ENCODE measurements at places on chromosomes 5 and 9.

GRCh38 chr5:80408484-80409366, 861 bp downstream of the ZFYVE16 start:
- DNase-seq, result no peak

- DNase-seq, result no peak
Observed at GRCh38 chr9:89022001-89022759, 30.9 kb downstream of the S1PR3 start.

- no peak for DNase-seq
Observed at GRCh38 chr9:112020680-112021596, 124.3 kb downstream of the UGCG start.

DNA sequence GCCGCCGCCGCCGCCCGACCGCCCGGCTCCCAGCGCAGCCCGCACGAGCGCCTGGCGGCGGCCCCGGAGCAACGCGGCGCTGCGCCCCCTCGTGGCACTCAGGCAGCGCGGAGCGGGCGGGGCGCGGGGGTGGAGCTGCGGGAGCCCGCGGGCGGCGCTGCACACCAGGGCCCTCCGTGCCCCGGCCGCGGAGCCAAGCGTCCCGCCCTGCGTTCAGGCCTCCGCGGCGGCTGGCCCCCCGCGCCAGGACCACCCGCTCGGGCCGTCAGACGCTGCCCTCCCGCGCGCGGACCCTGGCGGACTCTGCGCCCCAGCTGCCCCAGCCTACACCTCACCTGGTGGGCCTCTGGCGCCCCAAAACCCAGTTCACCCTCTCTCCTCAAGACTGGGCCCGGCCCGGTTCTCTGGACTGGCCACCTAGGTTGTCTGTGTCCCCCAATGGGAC, at the start of gene RASGEF1C:
TSS of gene RASGEF1C (minus strand) at position 75 of the 445 bp plus-strand sequence. CDS start 71,159 bp downstream, outside the sequence.
- DNase-seq, result peak; percentile 11

DNA sequence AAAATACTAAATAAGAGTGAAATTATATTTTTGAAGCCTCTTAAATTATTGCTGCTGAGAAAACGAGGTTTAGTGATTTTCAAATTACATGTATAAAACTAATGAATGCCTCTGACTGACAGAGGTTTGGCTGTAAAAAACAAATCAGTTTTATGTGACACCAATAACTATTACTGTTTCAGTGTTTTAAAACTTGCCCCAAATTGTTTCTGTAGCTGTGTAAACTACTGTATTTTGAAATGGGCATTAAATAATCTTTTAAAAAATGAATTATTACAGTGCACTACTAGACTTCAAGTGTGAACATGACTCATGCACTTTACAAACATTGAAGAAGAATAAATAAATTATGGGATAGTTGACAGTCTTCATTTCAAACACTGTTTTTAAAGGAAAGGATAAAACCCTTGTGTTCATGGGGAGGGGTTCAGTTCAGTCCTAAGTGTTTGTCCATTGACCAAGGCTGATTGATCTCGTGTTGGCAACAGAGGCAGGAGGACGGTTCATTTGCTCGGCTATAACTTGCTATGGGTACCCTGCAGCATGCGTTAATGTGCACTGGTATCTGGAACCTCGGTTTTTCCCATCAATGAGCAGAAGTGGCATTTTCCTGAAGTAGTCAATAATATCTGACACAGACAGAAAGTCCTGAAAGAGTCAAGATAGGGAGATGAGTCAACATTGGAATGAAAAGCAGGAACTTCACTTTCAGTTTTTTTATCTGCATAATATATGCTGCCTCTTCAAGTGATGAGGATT, 15.6 kb downstream of the C5orf58 start:
- no peak for DNase-seq

DNA sequence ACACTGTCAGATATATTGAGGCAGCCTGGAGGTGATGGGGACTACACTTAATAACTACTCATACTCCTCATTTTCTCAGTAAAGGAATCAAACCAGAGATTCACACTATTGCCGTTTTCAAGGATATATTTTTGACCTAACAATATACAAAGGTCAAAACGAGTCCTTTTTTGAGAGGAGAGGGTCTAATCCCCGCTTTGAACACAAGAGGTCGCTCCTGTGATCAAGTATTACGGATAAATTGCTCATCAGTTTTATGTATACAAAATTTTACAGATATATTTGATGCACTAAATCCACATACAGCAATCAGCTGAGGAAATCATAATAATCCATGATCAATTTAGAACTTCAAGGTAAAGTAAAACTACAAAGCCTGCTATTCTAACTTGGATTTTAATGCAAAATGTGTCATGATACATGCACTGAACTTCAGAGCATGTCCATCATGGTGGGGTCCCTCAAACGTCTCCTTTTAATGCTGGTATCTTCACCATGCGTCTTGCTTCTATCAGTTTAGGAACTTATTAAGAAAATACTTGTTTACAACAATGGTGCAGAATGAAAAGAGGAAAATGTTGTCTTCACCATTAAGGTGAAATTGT, 2.5 kb upstream of the ISL1 start:
- no peak for DNase-seq

DNA sequence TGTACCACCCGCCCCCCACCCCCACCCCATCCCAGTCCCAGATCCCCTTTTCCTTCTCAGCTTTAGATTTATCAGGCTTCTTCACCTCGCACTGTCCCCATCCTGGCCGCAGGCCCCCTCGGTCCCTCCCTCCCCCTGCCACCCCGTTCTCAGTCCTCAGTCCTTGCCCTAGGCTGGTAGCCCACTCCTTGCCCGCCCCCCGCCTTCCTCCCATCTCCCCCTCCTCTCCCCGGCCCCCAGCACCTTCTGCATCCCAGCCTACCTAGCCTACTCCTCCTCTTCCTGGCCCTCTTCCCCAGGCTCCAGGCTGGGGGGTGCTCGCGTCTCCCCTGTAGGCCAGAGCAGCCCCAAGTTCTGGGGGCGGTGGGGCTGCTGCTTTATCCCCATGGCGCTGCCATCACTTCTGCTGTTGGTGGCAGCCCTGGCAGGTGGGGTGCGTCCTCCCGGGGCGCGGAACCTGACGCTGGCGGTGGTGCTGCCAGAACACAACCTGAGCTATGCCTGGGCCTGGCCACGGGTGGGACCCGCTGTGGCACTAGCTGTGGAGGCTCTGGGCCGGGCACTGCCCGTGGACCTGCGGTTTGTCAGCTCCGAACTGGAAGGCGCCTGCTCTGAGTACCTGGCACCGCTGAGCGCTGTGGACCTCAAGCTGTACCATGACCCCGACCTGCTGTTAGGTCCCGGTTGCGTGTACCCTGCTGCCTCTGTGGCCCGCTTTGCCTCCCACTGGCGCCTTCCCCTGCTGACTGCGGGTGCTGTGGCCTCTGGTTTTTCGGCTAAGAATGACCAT, 828 bp downstream of the NPR2 start:
- no peak for DNase-seq

GRCh38 chr5:58276431-58276830, 183.5 kb downstream of the PLK2 start:
- DNase-seq, result no peak

All from pulmonary artery endothelial cell (primary cell).